IPS-NIHi11 (cell line): ENCODE measurements at places on chromosomes 16 and 17.

GRCh38 chr16:72195609-72196008 is 23.7 kb upstream of the PMFBP1 start:
- peak; percentile 49 for DNase-seq

- DNase-seq, result no peak
Measured at GRCh38 chr16:85199069-85199725, 86.9 kb upstream of the CIBAR2 start.

GRCh38 chr17:8857919-8858318 is 9.6 kb downstream of the PIK3R6 start:
- no peak for DNase-seq

GRCh38 chr17:45314741-45315647 is 1.8 kb downstream of the MAP3K14 start:
- no peak for DNase-seq

GRCh38 chr17:50064253-50065001 is 8.5 kb downstream of the ITGA3 start:
- no peak for DNase-seq

GRCh38 chr16:53465606-53466280 is 31.5 kb downstream of the RBL2 start:
- no peak for DNase-seq

DNA sequence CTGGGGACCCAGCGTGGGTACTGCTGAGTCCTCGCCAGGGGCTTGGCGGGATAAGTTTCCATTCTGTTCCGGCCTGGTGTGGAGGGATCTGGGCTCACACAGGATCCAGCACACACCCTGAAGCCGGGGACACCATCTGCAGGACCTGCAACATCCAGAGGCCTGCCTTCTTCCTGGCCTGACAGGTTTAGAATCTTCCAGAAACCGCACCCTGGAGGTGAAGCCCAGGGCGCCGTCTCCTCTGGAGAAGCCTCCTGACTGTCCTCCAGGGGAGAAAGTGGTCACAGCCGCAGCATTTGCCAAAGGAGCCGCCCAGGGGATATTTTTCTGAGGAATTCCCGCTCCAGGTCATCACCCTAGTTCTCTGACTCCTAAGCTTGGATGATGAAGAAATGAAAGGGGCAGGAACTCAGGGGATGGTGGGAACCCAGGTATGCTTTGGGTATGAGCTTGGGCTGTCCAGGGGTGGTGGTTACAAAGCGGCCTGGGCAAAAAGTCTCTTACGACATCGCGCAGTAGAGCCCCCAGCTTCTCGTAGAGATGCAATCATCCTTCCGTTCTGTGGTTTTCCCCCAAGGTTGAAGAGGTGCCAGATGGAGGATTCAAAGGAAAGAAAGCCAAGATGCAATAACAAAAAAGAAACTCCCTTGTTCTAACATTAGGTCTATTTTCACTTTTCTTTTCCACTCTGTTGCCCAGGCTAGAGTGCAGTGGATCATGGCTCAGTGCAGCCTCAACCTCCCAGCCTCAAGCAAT is 9.1 kb upstream of the CRISPLD2 start:
- no peak for DNase-seq

- no peak for DNase-seq
Measured at GRCh38 chr16:83271970-83272575, 535.7 kb upstream of the HSBP1 start.

- no peak for DNase-seq
Measured at GRCh38 chr16:58970775-58971174, 236.7 kb upstream of the GOT2 start.

- DNase-seq, result no peak
Measured at GRCh38 chr17:31724619-31725018, 134.4 kb downstream of the COPRS start.

DNA sequence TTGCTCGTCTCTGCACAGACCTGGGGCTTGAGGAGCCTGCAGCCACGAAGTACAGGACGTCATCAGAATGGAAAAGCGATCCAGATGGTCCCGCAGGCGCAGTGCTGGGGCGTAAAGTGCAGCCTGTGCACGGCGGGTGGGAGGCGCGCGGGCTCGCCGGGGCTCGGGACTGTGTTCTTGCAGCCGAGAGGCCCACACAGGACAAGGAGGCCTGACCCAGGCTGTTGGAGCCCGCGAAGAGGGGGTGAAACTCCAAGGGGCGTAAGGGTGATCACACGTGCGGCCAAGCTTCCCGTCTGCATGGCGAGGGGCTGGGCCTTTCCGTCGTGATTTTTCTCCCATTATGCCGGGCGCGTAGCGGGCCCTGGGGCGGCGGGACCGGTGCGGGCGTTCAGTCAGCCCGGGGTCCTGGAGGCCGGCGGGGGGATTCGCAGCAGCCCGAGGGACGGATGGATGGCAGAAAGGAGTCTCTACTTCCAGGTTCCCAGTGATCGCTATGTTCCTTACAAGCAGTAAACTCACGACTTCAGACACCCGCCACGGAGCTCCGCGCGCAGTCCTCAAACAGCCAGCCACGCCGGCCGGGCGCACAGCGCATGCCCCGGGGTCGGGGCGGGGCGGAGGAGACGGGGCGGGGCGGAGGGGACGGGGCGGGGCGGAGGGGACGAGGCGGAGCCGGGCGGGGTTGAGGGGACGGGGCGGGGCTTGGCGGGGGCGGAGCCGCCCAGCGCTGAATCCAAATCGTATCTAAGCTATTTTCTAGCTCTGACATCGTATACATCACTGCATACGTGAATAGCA is 141.0 kb upstream of the KCNJ18 start:
- peak; percentile 92 for DNase-seq

DNA sequence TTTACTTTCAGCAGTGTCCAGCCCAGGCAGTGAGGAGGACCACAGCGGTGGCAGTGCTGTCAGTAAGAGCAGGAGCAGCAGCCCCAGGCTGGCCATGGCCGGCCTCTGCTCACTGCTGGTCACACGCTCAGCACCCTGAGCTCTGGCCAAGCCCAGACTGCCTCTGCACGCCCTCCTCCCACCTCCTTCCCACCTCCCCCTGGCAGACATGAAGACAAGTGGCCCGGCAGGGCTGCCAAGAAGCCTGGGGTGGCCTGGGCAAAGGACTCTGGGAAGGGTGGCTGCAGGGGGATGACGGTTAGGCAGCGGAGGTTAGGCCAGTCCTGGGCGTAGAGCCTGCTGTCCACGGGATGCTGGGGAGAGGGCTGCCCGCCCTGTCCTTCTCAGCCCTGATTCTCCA is at the start of gene C16orf89:
C16orf89 (minus strand) TSS at position 144 of the 400 bp plus-strand sequence; CDS start at position 96, 48 bp downstream.
- no peak for DNase-seq

DNA sequence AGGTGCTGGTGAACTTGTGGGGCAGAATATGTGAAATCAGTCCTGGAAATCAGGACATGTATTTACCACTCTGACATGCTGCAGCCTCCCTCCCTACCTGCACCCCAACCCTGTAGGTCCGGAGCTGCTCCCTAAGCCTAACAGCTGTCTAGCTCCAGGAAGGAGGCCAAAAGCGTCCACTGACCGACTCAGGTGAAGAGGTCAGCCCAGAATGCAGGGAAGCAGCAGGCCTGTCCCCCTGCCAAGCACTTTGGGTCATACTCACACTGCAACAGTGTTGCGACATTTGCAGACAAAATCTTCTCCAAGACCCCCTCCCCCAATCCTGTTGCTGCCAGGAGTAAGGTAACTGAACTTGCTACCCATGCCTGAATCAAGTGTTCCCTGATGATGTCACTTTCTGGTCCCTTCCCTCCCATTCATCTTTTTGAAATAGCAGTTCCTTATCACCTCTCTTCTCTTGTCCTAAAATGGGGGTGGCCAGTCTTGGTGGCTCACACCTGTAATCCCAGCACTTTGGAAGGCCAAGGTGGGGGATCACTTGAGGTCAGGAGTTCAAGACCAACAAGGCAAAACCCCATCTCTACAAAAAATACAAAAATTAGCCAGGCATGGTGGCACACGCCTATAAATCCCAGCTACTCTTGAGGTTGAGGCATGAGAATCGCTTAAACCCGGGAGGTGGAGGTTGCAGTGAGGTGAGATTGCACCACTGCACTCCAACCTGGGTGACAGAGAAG is 1.3 kb upstream of the ACLY start:
- DNase-seq, result no peak

DNA sequence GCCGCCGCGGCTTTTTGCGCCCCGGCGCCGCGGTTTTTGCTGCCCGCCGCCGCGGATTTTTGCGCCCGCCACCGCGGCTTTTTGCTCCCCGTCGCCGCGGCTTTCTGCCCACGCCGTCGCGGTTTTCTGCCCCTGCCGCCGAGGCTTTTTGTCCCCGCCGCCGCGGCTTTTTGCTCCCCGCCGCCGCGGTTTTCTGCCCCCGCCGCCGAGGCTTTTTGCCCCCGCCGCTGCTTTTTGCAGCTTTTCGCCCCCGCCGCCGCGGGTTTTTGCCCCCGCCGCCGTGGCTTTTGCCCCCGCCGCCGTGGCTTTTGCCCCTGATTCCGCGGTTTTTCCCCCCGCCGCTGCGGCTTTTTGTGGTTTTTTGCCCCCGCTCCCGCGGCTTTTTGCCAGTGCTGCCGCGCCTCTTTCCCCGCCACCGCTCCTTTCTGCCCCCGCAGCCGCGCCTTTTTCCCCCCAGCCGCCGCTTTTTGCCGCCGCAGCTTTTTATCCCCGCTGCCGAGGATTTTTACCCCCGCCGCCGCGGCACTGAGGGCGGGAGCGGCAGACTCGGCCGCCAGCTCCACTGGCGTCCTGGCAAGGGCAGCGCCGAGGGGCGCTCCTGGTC is 518.6 kb upstream of the WSB1 start:
- no peak for DNase-seq

- DNase-seq, result no peak
Measured at GRCh38 chr16:78895681-78896080, 704.9 kb downstream of the MAF start.

DNA sequence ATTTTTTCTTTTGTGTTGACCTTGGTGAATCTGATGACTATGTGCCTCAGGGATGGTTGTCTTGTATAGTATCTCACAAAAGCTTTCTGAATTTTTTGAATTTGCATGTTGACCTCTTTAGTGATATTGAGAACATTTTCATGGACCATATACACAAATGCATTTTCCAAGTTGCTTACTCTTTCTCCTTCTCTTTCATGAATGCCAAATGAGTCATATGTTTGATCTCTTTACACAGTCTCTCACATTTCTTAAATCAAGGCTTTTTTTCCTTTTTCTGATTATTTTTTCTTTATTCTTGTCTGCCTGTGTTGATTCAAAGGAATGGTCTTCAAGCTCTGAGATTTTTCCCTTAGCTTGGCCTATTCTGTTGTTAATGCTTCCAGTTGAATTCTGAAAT is 46.6 kb upstream of the KCNJ16 start:
- no peak for DNase-seq

DNA sequence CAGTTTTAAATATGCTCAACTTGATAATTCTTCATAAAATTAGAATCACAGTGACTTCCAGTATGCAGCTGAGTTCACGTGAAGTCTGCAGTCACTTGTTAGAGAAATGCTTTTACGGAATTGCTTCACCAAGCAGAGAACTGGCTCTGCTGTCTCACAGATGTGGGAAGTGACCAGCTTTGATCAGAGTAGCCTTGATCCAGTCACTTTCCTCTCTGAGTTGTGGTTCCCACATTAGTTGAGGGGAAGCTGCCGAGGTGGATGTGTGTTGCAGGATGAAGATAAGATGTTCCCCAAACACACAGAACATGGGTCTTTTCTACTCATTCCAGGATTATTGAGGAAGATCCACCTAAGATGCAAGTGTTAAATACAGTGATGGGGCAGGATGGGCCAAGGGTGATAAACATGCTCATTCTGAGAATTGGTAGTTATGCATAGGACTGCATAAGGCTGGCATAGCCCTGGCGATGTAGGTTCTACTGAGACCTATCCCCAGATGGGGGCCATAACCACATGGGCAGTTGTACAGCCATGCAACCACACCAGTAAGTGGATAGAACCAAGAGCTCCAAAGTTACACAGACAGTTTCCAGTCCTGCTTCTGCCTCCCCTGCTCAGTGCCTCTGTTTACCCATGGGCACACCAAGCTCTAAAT is 168.9 kb upstream of the MAF start:
- DNase-seq, result no peak

DNA sequence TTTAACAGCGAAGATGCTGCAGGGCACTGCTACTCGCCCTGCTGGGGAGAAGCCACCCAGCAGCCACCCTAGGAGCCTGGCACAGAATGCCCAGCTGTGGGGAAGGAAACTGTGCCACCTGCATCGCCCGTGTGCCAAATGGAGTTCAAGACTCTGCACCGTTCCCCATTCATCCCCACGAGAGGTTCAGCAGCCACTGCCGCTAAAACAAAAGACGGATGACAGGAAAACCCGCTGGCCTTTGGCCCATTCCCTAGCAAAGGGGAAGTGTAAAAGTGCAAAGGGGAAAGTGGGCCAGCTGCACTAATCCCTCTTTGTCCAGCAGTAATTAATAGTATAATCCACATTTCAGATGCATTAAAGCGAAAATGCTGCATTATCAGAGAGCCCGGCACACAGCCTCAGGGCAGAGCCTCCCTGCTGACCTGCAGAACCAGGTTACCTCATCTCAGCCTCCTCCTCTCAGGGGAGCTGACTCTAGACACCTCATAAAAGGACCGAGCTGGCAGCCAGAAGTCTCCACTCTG is 37.7 kb downstream of the ZFHX3 start:
- DNase-seq, result no peak

DNA sequence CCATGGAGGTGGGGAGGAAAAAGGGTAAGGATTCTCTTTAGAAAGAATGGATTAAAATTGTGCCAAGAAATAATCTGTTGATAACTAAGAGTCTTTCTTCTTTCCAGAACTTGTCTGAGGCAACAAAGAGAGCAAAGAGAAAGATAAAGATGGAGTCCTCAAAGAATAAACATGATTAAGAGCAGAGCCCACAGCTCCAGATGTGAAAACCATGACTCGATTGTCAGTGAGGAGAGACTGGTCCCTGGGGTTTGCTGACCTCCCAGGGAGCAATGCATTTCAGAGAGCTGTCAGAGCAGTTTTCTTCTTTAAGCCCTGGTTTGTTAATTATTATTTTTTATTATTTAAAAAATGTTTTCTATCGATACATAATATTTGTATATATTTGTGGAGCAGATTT is 74.6 kb downstream of the TMEM100 start:
- DNase-seq, result no peak

DNA sequence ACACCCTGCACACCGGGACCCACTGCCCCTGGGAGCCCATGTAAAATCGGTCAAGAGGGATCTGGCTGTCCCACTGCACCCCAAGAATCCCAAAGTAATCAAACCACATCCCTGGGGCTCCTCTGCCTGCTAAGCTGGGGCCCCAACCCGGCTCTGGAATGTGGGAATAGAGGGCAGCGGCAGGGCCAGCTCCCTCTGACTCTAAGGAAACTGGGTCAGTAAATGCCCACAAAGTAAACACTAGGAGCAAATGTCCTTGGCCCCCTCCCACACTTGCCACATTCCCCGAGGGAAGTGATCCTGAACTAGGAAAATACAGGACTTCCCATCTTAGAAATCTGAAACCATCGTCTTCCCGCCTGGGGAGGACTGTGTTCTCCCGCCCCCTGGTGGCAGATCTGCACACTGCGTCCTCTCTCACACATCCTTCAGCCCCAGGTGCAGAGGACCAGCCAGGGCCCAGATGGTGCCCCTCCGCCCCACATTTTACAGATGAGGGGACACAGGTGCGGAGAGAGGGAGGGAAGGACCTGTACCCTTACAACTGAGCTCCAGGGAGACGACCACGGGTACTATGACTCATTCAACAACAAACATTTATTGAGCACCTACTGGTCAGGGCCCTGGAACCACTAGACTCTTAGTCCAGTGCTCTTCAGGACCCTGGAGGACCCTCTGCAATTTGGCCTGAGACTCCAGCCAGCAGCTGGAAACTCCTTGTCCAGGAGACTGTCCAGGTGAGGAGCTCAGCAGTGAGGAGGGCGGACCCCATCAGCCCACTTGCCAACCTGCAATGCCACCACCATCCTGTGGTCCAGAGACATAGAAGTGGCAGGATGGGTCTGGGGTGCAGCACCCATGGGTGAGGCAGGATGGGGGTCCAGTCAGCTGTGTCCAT is 10.1 kb downstream of the P3H4 start:
- peak; percentile 85 for DNase-seq

- no peak for DNase-seq
Measured at GRCh38 chr16:66287926-66288325, 78.6 kb upstream of the CDH5 start.
